ENCODE measurements at places on chromosomes 4 and X.

- DNase-seq: no peak
These were observed 123.9 kb downstream of the KDR start for GRCh38 chr4:55001538-55001937.

GRCh38 chr4:145034727-145035211 lies 63.2 kb downstream of the ANAPC10 start:
- DNase-seq: no peak

GRCh38 chr4:159158985-159159384 lies 56.1 kb downstream of the RAPGEF2 start:
- DNase-seq: no peak

- DNase-seq: no peak
These were observed 255.1 kb downstream of the SPRY1 start for GRCh38 chr4:123651536-123652180.

DNA sequence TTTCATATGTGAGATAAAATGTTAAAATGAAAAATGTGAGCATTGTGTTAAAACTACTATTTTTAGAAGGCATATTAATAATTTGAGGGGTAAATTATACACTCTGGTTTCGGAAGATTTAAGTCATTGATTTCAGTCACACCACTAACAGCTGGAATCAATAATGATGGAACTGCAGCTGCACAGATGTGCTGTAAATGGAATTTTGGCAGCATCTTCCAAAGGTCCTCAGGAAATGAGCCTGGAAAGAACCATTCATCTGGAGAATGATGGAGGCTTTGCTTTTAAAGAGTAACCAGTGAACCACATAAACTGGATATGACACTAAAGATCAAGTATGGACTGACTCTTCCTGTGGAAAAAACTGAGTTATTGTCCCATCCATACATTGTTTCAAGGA lies 759.0 kb upstream of the EPHA5 start:
- DNase-seq: no peak

GRCh38 chrX:129522184-129523078 lies 859 bp downstream of the SMARCA1 start:
- no peak for DNase-seq

- DNase-seq: no peak
These were observed 256.5 kb downstream of the CAMK2D start for GRCh38 chr4:113505044-113505443.

GRCh38 chr4:84750260-84750959 lies 167.5 kb downstream of the CDS1 start:
- DNase-seq: no peak

GRCh38 chr4:78395642-78396041 lies 155.9 kb upstream of the ANXA3 start:
- DNase-seq: no peak

GRCh38 chrX:100643956-100644860 lies at the start of gene SRPX2:
SRPX2 (plus strand) TSS chrX:100644199; CDS start chrX:100646323, 2,124 bp downstream.
- DNase-seq: no peak

DNA sequence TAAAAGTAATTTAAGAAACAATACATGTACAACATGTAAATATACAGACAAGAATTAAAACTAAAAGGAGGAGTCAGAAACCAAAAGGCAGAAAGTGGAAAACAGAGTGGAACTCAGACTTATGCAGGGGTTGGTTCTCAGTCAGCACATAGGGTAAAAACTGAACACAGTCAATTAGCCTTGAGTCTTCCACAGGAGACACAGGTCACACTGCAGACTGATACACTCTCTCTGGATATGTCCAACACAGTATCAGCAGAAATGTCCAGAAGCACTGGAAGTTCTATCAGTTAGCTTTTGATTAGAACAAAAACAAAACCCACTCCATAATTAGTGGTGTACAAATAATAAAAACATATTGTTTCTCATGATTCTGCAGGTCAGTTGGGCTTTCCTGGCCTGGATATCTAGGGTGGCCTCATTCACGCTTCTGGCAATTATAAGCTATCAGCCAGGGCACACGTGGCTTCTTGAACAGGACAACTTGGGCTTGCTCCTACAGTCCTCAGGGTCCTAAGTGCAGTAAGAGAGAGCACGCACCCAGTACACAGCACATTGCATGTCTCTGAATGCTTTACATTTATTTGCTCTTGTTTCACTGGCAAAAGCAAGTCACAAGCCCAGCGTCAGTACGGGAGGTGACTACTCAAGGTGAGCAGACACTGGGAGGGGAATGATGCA lies 21.6 kb downstream of the TEC start:
- DNase-seq: no peak

- DNase-seq: no peak
These were observed 21.0 kb downstream of the MSX1 start for GRCh38 chr4:4880492-4880891.

GRCh38 chr4:107348188-107349050 lies 312.3 kb upstream of the DKK2 start:
- DNase-seq: no peak

DNA sequence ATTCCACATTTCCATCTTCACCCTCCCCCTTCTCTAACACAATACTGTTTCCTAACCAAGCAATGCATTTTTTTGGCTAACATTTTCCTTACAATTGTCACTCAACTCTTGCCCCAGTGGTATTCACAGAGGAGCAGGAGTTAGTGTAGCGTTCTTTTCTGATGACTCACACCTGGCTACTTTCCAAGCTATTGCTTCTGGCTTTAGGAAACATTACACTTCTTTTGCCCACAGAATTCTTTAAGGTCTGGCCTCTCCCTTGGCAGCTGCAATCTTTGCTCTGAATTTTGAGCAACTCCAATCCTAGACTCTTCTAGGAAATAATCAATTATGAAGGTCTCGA lies 27.5 kb upstream of the PDGFC start:
- no peak for DNase-seq

DNA sequence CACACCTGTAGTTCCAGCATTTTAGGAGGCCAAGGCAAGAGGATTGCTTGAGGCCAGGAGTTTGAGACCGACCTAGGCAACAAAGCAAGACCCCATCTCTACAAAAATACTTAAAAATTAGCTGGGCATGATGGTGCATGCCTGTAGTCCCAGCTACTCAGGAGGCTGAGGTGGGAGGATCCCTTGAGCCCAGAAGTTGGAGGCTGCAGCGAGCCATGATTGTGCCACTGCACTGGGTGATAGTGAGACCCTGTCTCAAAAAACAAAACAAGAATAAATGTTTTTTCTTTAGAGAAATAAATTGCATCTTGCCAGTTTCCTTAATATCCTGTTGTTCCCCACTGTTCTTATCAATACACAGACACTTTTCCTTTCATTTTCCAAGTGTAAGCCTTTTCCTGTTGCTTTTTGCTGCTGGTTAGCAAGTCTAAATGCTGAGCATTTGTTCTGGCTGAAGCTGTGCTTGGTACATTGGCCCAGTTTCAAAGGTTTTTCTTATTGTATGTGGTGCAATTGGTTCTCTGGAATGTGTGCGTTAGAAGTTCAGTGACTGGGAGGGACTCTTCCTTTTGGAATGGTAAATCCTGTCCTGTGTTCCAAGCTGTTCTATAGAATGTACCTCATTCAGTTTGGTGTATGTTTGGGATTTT lies 98.2 kb downstream of the AFF1 start:
- no peak for DNase-seq

DNA sequence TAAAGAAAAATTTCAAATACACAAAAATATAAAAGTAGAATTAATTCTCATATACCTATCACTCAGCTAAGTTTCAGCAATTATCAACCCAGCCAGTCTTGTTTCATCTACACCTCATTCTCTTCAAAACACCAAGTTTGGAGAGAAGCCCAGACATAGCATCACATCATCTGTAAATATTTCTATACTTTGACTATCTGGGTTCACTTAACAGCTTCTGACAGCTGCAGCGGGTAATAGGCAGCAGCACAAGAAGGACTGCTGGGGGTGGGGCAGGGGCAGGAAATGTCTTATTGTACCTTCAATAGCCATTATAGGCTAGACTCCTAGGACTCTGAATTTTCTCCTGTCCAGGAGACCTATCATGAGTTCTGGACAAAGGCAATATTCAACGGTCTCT lies 54.1 kb downstream of the PHF8 start:
- no peak for DNase-seq

- DNase-seq: no peak
These were observed 101.3 kb downstream of the LARP1B start for GRCh38 chr4:128162434-128162833.

DNA sequence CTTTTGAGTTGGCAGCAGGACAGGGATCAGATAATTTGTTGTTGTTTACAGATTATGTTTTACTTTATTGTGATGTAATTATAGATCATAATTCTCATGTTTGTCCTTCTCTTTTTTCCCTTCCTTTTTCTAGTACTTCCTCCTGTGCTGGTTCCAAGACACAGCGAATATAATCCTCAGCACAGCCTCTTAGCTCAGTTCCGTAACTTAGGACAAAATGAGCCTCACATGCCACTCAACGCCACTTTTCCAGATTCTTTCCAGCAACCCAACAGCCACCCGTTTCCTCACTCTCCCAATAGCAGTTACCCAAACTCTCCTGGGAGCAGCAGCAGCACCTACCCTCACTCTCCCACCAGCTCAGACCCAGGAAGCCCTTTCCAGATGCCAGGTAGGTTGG lies 58.0 kb downstream of the SMAD1 start:
- DNase-seq: no peak

DNA sequence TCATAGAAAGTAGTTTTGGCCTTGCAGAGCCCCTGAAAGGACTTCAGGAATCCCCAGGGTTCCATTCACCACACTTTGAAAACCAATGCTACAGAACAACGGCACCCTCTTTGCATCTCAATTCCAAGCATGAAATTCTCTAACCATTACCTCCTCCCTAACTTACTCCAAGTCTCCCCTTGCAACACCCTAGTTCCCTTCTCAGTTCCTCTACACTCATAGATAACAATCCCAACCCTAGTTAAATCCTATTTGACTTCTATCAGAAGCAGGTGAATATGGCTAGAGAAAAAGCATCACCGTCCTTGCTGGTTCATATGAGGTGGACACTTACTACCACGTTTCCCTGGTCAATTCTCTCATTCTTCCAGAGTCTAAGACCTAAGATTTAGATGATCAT lies 2.4 kb downstream of the RCHY1 start:
- no peak for DNase-seq

GRCh38 chr4:120874792-120875774 lies 47.4 kb downstream of the PRDM5 start:
- no peak for DNase-seq

DNA sequence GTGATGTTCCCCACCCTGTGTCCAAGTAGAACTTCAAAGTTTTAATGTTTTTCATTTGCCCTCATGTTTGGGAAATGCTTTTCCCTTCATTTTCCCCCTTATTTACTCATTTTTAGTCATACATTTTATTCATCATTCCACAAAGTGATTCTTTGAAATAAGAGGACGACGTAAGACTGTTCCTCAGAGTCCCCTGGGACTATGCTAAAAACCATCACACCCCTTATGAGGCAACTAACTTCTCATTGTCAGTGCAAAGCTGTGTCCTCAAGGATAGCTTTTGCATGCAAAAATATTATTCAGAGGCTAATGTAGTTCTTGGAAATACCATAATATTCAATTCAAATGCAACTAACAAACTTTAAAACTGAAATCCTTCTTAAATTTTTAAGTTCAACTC lies 14.8 kb upstream of the ADGRG2 start:
- no peak for DNase-seq

DNA sequence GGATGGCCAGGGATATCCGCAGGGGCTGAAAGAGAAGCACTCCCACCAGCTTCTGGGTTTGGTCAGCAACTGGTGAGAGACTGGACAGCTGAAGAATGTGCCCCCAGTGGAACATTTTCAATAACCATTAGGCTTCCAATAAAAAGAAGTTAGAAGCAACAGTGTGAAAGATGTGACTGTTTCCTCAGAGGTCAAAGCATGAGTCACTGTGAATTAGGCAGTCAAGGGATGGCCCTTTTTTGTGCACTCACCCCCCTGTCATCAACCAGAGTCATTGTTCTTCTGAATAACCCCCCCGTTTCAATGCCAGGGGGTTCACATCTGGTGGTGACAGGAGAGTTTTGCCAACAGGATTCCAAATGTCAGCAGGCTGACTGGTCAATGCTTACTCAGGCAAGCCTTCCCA lies 74.6 kb upstream of the SH3RF1 start:
- DNase-seq: no peak

DNA sequence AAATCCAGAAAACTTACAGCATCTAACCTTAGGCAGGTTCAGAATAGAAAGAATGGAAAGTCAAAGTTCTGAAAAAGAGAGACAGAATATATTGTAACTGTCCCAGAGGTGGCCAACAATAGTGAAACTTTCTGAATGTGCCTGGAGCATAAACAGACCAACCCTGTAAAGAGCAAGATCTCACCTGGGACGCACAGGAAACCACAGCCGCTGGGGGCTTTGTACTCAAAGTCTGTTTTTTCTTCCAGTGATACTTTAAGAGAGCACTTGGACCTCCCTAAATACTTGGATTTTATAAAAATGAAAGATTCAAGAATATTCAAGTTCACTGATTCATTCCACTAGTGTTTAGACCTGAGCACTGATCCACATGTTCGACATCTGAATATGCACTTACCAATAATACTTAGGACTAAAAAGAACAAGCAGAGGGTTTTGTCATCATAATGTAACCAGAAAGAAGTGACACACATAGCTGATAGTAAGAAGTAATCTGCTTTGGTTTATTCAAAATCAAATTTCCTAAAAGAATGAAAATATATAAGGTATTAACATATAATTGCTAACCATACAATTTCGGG lies 35.3 kb downstream of the ARAP2 start:
- no peak for DNase-seq

DNA sequence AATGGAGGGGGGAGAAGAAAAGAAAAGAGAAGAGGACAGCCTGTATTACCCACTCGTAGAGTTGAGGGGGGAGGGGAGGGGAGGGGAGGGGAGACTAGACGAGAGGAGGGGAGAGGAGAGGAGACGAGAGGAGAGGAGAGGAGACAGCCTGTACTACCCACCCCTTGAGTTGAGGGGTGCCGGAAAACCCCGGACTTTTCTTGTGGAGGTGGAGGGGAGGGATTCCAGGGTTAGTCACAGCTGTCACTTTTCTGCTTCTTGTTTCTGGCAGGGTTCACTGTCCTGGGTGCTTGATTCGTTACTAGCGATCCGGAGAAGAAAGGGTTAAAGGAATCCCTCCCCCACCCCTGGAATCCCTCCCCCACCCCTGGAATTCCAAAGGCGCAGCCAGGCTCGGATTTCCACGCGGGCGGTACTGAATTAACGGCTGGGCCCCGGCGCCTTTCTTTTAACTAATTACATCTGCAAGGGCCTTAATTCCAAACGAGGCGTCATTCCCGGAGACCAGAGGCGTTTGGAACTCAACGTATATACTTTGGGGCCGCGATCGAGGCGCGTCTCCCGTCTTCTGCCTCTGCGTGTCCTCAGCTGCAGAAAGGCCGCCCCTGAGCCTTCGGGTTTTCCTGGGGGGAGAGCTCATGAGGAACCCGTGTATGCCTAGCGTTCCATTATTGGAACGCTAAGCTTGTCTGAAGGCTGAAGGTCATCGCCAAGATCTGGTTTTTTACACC lies 20.1 kb upstream of the CSF2RA start:
- no peak for DNase-seq

- no peak for DNase-seq
These were observed 234.7 kb downstream of the LDB2 start for GRCh38 chr4:16663732-16664131.

DNA sequence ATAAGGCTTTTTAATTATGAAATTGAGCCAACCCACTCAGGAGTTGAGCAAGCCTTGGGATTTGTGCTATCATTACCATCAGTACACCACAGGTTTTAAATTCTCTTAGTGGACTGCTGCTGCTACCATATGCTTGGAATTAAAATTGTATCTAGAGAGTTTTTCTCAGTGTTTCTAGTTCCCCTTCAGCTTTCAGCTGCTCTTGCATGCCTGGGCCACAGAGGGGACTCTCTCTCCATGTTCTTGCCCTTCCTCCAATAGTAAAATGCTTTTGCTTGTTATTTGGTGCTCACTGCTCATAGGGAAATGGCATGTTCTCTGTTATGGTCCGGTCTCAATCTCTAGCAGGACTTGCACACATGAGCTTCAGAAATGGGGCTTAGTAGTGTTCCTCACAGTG lies 101.9 kb downstream of the IGSF1 start:
- DNase-seq: no peak

Data from activated CD4-positive, alpha-beta T cell treated with anti-CD3 and anti-CD28 coated beads for 24 hours (primary cell).